ENCODE measurements at places on chromosomes 6 and 20.

GRCh38 chr20:41540459-41540858 lies 77.7 kb downstream of the CHD6 start:
- H3K27me3 ChIP-seq = no peaks in the 10 kb centered on the region
- no peak overlapping the region for H3K27ac ChIP-seq
- peaks cover under 1% of the 10 kb centered on the region for H3K4me1 ChIP-seq
- H3K36me3 ChIP-seq = peaks cover 20% of the 10 kb centered on the region
- H3K4me3 ChIP-seq = no peak overlapping the region

- H3K36me3 ChIP-seq = peaks cover 32% of the 10 kb centered on the region
- peaks cover 8% of the 10 kb centered on the region for H3K4me1 ChIP-seq
- H3K4me3 ChIP-seq = no peak overlapping the region
- no peak overlapping the region for H3K27ac ChIP-seq
Measured at GRCh38 chr20:32191422-32191821, 16.1 kb downstream of the PLAGL2 start.

GRCh38 chr6:165837948-165838745 lies 175.1 kb upstream of the PDE10A start:
- no peaks in the 10 kb centered on the region for H3K27me3 ChIP-seq
- no peak for DNase-seq
- no peak overlapping the region for H3K27ac ChIP-seq
- no peaks in the 10 kb centered on the region for H3K4me1 ChIP-seq

GRCh38 chr6:105678516-105678915 lies 275.6 kb upstream of the PREP start:
- H3K36me3 ChIP-seq = no peaks in the 10 kb centered on the region
- no peak overlapping the region for H3K27ac ChIP-seq
- H3K4me1 ChIP-seq = no peaks in the 10 kb centered on the region
- no peaks in the 10 kb centered on the region for H3K27me3 ChIP-seq
- no peak overlapping the region for H3K4me3 ChIP-seq

GRCh38 chr20:10315138-10315537 lies 96.5 kb downstream of the SNAP25 start:
- H3K27ac ChIP-seq = no peak overlapping the region
- no peaks in the 10 kb centered on the region for H3K4me1 ChIP-seq
- H3K27me3 ChIP-seq = peaks cover 32% of the 10 kb centered on the region

DNA sequence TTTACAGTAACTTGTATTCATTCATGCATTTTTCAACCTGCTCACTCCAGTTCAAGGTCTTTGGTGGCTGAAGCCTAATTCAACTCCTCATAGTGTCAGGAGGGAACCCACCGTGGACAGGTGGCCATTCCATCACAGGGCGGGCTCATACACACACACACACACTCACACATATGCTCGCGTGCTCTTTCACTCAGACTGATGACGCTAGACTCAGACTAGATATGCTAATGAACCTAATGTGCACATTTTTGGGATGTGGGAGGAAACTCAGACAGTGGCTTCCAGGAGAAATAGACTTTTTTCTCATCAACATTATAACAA lies 56.7 kb downstream of the TRIM27 start:
- peak overlapping the region; percentile 58 for H3K4me3 ChIP-seq
- no peak for DNase-seq
- peak overlapping the region; percentile 91 for H3K27ac ChIP-seq
- peaks cover 6% of the 10 kb centered on the region for H3K4me1 ChIP-seq
- H3K36me3 ChIP-seq = no peaks in the 10 kb centered on the region
- H3K27me3 ChIP-seq = no peaks in the 10 kb centered on the region

DNA sequence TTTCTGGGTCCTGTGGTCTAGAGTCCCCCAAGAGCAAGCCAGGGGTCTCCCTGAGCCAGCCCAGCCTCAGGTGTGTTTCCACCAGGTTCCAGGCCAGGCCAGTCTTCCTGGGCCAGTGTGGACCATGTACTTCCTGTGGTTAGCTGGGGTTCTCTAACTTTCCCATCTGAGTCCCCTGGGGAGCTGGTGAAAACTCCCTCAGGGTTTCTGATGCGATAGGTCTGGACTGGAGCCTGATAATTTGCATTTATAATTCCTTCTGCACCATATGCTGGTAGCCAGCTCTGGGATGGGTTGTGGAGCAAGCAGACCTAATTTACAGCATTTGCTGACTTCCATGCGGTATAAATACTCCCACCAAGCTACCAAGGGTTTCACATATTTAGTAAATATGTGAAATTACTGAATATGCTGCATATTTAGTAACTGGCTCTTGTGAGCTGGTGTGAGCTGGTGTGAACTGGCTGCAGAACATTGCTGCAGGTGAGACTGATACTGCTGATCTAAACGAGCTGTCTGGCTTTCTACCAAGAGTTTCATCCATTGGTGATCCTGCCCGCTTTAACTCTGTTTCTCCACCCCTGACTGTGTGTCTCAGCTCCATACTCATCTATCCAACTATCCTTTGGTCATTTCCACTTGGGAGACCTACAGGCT lies 62.6 kb downstream of the RIN2 start:
- H3K36me3 ChIP-seq = no peaks in the 10 kb centered on the region
- H3K4me3 ChIP-seq = no peak overlapping the region
- H3K4me1 ChIP-seq = peaks cover 15% of the 10 kb centered on the region
- no peak for DNase-seq
- H3K27me3 ChIP-seq = no peaks in the 10 kb centered on the region

GRCh38 chr6:166911248-166911677 lies 45.1 kb downstream of the RNASET2 start:
- no peaks in the 10 kb centered on the region for H3K27me3 ChIP-seq
- no peak overlapping the region for H3K27ac ChIP-seq
- H3K4me3 ChIP-seq = no peak overlapping the region
- no peaks in the 10 kb centered on the region for H3K36me3 ChIP-seq
- DNase-seq = no peak

DNA sequence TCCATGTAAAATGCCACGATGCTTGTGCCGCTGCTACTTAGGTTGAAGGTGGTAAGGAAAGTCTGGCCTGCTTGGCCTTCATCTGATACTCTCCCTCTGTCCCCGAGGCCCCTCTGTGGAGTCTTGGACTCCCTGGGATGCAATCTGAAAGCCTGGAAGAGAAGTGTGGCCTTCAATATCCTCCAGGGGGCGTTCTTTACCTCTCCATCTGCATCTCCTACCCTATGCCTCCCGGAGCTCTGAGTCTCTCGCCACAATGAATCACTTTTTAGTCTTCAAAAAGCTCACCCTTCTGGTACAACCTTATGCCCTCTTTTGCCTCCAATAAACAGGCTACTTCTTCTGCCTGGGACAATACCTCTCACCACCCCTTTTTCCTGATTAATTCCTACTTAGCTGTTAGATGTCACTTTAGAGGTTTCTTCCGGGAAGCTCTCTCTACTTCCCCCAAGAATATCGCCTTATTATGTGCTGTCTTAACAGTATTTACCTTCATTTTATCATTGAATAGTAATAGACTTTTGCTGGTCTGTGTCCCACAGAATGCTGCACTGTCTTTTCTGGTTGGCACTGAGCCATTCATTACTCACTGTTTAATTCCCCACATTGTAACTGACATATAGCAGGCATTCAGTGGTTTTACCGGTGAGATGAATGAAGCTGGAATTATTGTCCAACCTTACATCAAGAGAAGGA lies 13.9 kb upstream of the ATG5 start:
- H3K4me3 ChIP-seq = no peak overlapping the region
- H3K27me3 ChIP-seq = no peaks in the 10 kb centered on the region
- peaks cover 4% of the 10 kb centered on the region for H3K4me1 ChIP-seq
- no peaks in the 10 kb centered on the region for H3K36me3 ChIP-seq

DNA sequence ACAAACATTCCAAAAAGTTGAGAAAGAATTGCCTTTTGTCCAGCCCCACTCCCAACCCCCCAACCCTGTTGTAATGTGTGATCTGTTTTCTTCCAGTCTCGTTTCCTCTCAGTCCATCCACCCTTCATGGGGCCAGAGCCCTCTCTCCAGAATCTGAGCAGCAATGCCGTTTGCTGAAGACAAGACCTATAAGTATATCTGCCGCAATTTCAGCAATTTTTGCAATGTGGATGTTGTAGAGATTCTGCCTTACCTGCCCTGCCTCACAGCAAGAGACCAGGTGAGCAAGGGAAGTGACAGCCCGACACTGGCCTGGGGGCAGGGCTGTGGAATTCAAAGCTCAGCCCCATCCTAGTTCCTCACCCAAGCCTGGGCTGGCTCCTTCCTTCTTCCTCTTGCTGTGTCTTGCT lies 7.8 kb downstream of the MAVS start:
- H3K27ac ChIP-seq = no peak overlapping the region
- no peak for DNase-seq

DNA sequence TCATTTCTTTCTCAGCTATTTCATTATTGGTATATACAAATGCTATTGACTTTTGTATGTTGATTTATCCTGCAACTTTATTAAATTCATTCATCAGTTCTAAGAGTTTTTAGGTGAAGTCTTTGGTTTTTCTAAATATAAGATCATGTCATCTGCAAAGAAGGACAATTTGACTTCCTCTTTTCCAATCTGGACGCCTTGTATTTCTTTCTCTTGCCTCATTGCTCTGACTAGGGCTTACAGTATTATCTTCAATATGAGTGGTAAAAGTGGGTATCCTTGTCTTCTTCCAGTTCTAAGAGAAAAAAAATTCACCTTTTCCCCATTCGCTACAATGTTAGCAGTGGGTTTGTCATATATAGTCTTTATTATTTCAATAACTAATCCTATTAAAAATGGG lies 38.0 kb downstream of the KIF16B start:
- peaks cover 23% of the 10 kb centered on the region for H3K4me1 ChIP-seq
- H3K36me3 ChIP-seq = no peaks in the 10 kb centered on the region
- no peaks in the 10 kb centered on the region for H3K27me3 ChIP-seq
- H3K4me3 ChIP-seq = no peak overlapping the region

DNA sequence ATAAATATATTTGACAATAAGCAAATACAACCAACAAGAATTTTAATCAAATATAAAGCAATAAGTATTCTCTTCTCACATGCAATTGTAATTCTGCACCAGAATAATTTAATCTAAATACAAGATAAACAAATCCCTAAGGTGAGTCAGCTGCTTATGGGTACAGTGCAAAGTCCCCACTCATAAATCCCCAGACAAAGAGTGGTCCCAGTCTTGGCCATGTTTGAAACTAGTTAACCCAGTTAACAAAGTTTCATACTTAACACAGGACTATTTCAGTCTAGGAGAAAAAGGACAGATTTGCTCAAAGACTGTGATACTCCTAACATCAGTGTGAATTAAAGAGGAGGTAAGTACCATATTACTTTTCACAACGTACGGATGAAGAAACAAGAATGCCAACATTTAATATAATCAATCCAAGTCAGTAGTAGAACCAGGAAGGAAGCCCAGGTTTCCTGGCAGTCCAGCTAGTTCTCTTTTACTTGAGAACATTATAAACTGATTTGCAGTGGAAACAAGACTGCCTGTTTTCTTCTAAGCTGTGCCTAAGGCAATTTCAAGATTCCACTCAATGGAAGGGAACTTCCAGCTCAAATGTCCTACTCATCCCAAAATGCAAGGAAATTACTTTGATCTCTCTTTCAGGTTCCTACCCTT lies 10.4 kb downstream of the SAMD3 start:
- no peak for DNase-seq
- H3K27me3 ChIP-seq = no peaks in the 10 kb centered on the region
- no peak overlapping the region for H3K4me3 ChIP-seq
- no peak overlapping the region for H3K27ac ChIP-seq
- no peaks in the 10 kb centered on the region for H3K36me3 ChIP-seq

DNA sequence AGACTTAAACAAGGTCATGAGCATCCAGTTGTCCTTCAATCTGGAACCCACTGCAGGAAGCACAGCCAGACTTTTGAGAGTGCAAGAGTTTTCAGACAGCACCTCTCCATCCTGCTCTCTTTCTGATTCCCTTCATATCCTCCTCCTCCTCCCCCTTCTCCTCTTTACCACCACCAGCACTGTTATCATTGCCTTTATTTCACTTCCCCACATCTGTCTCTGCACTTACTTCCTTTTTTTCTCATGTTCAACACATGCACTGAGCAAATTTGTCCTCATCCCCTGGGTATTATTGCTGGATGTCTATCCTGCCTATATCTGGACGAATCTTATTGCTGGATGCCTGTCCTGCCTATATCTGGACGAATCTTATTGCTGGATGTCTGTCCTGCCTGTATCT lies 554.8 kb downstream of the DHX35 start:
- no peaks in the 10 kb centered on the region for H3K36me3 ChIP-seq
- H3K4me1 ChIP-seq = no peaks in the 10 kb centered on the region
- no peak for DNase-seq
- H3K27ac ChIP-seq = no peak overlapping the region
- H3K4me3 ChIP-seq = no peak overlapping the region
- no peaks in the 10 kb centered on the region for H3K27me3 ChIP-seq

DNA sequence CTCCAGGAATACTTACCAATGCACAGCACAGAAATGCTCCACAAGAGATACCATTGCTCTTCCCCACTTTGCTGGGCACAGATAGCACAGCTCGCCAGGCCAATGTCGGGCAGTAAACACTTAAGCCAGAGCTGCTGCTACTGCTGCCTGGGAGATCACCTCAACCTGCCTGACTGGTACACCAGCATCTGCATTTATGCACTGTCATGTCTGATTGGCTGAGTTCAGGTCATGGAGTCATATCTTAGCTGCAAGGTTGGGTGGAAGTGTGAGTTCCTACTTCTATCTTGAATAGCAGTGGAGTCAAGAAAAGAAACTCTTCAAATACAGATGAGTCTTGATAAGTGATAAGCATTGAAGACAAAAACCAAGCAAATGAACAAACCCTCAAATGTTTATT lies 10.9 kb upstream of the ADGRF4 start:
- no peak overlapping the region for H3K27ac ChIP-seq
- H3K27me3 ChIP-seq = no peaks in the 10 kb centered on the region
- H3K36me3 ChIP-seq = no peaks in the 10 kb centered on the region
- no peaks in the 10 kb centered on the region for H3K4me1 ChIP-seq
- no peak for DNase-seq

DNA sequence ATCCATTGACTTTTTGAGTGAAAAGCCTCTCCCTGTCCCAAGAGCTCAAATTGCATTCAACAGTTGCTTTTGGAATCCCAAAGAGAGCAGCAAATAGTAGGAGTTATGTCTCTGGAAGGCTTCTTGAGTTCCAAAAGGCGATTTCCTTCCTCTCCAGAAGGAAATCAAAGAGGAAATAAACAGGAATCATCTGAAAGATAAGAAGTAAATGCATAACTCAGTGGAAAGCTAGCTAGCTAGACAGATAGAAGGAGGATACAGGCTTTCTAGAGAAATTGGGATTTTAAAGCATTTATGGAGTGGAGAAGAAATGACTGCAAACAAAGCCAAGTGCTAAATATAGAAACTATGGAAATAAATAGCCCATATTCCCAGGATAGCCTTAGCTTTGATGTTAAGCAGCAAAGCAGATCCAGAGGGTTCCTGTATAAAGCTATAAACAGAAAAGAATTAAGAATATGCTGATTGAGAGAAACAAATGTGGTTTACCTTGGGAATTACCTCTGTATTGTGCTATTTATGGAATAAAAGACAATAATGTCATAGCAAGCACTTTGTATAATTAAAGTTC lies 214.7 kb downstream of the PLCB1 start:
- H3K4me1 ChIP-seq = peaks cover 31% of the 10 kb centered on the region
- no peak for DNase-seq
- no peaks in the 10 kb centered on the region for H3K27me3 ChIP-seq
- H3K27ac ChIP-seq = no peak overlapping the region

DNA sequence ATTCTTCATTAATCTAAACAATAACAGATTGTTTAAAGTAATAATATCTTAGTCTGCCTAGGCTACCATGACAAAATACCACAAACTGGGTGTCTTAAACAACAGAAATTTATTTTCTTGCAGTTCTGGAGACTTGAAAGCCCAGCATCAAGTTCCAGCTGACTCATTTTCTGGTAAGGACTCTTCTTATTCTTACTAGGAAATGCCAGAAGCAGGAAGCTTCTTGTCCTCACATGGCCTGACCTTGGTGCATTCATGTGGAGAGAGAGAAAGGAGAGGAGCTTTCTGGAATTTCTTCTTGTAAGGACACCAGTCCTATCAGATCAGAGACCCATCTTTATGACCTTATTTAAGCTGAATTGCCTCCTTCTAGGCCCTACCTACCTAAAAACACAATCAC lies 110.5 kb downstream of the ANKRD60 start:
- no peak for DNase-seq
- H3K27me3 ChIP-seq = no peaks in the 10 kb centered on the region
- H3K4me1 ChIP-seq = peaks cover 10% of the 10 kb centered on the region
- no peak overlapping the region for H3K4me3 ChIP-seq
